ENCODE measurements at places on chromosomes 7 and 10.

DNA sequence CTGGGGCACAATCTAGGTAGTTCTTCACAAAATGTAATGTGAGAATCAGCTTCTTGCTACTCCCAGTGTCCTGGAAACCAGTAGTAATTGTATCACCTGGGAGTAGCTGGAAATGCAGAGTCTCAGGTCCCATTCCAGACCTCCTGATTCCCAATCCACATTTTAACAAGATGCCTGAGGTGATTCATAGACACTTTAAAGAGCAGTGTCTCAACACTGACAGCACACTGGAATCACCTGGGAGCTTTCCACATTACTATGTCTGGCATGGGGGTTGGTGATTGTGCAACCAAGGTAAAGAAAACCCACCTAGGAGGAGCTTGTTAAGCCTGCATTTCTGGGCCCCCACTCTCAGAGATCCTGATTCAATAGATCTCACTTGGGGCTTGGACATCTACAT, 11.1 kb downstream of the DPY19L1 start:
- no peak for DNase-seq

GRCh38 chr7:51288896-51289622, 27.6 kb downstream of the COBL start:
- DNase-seq = no peak

DNA sequence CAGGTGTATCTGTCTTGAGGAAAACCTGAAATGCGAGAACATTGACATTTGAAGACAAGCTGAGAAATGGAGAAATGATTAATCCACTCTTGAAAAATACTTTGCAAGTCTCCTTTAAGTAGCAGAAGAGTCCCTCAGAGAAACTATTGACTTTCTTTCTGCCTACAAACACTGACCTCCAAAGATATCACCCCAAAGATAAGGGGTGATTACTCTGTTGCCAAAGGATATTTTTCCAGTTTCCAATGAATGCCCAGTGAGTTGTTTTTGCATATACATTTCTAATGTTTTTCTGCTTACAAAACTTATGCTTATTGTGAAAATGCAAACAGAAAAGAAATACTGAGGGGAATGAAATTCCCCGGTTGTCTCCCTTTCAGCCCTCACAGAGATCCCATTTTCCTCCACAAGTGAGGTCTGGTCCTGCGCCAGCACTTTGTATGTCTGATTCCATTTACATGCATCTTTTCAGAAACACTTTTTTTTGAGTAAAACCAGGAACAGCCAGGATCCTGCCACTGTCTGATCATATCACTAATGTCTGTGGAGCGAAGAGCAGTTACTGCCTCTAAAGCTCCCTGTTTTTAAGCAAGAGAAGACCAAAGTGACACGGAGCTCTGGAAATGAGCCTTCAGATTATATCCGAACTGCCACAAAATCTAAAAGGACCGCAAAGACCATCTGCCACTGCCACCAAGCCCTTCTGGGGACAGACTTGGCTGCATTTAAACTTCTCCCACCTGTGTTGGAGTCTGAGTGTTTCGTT, 82.9 kb upstream of the PDCD4 start:
- no peak for DNase-seq

- no peak for DNase-seq
These were observed 13.9 kb upstream of the ZNF282 start for GRCh38 chr7:149181450-149181790.

DNA sequence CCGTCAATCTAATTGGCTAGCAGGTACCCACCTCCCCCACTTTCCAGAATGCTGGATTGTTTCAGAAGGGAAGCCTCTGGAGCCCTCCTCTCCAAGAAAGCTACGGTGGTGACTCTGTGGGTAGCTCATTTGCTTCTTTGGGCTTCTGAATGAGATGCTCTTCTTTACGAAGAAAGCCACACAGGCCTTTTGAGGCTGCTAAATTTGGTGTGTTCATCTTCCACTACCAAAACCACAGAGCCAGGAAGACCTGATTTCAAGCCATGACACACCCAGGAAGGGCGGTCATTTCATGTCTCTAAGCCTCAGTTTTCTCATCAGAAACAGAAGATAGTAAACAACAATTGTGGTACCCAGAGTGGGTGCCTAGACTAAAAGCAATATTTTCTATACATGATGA, 901.2 kb downstream of the KCNMA1 start:
- DNase-seq = no peak

DNA sequence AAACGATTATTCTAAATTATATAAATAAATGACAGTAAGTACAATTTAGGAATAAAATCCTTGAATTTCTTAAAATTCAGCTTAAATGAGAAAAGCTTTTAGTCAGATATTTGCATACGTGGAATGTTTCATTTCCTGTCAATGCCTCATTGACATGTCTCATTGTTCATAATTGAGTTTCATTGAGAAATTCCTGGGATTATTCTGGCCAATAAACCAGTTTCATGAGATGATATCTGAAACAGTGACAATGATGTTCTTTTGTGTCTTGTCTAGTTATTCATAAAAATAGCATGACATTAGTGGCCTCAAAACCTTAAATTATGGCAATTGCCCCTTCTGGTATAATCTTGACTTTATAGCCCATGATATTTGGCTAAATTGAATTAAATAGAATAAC, 95.8 kb downstream of the DKK1 start:
- DNase-seq = no peak

GRCh38 chr10:4242561-4243035, 457.6 kb upstream of the KLF6 start:
- DNase-seq = no peak

DNA sequence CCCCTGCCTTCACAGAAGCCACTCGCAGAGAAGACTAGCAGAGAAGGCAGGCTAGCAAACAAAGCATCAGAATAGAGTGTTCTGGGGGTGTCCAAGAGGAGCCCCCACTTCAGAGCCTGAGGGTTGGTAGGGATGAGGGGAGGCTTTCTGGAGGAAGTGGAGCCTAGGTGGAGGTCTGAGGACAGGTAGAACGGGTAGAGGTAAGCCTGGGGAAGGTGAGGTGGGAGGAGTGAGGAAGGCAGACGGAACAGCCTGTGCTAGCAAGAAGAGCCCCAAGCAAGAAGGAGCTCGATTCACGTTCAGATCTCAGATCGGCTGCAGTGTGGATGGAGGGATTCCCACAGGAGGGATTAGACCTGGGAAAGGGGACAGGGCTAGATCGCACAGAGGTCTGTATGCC, 66.0 kb upstream of the DUSP5 start:
- DNase-seq = no peak

DNA sequence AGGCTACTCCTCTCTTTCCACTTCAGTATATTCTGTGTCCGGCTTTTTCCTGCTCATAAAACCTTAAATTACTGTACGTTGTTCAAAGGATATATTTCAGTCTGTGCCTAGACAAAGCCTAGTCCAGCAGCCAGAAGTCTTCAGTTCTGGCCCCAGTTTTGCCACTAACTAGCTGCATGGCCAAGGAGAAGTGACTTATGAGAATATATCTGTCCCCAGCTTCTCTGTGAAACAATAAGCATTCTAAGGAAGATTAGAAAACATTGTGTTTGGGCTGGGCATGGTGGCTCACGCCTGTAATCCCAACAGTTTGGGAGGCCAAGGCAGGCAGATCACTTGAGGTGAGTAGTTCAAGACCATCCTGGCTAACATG, 105.0 kb upstream of the HDAC9 start:
- no peak for DNase-seq

- DNase-seq = no peak
These were observed 49.6 kb upstream of the PDCD4 start for GRCh38 chr10:110822035-110822711.

DNA sequence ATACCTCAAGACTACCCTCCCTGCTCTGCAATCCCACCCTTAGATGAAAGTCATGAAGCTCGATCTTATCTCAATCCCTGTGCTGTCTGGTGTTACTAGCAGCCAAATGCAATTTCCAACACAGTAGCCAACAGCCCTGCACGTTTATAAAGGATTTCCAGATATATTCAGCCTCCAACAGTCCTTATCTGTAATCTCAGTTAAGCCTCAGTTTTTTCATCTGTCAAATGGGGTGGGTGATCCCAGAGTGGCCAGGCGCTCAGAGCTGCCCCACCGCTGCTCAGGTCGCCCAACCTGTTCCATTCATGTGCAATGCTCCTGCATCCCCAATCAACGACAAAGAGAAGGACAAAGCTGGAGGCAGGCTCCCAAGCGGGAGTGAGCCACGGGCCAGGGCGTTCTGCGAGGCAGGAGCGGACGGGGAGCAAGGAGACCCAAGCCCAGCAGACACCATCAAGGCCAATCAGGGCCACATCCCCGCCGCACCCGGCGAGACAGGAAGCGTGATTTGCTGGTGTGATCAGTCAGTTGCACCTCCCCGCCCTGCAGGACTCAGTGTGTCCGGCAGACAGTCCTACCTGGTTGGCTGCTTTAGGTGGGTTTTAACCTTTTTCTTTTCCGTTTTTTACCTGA, 19.7 kb downstream of the PDGFA start:
- DNase-seq = no peak

DNA sequence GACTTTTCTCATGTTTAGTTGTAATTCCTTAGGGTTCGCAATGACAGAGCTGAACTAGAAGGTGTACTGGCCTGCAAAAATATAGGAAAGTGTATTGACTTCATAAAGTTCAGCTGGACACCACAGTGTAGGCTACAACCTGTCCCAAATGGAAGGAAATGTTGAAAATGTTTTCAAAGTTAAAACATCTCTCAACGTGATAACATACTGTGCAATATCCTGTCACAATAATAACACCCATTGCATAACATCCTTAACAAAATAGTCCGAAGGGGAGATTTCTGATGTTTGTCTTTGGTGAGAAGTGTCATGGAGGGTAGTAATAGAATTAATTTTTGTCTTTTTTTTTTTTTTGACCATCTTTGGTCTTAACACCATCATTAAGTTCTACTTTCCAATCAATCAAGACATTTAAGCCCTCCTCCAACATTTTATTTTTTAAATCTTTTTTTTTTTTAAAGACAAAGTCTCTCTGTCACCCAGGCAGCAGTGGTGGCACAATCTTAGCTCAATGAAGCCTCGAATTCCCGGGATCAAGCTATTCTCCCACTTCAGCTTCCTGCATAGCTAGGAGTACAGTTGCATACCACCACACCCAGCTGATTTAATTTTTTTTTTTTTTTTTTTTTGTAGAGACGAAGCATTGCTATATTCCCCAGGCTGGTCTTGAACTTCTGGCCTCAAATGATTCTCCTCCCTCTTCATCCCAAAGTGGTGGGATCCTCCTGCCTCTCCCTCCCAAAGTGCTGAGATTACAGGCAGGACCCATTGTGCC, 45.7 kb downstream of the DYNC1I1 start:
- no peak for DNase-seq

DNA sequence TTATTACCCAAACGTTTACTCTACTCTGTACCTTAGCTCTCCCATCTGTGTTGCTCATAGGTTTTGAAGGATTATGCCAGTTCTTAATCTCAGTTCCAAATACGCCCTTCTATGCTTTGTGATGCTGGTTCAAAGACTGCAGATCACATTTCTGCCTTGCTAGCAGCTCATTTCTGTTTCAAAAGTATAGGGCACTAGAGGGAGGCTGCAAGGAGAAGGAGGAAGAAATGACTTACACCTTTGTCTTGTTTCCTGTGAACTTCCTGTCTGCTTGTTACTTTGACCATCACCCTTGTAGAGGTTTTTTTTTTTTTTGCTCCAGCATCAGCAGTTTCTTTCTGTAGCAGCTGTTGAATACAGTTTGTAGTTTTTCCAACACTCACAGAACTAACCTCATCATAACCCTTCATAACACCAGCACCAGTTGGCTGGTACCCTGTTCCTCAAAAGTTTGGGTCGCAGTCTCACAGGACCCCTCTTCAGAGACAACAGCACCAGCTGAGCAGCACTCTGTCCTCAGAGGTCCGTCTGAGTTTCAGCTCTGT, 16.5 kb downstream of the SLK start:
- DNase-seq = no peak

- DNase-seq = no peak
These were observed 225.4 kb upstream of the ZWINT start for GRCh38 chr10:56586461-56586891.

GRCh38 chr7:154252046-154252445, 199.8 kb downstream of the DPP6 start:
- no peak for DNase-seq

- DNase-seq = no peak
These were observed 23.0 kb downstream of the MKI67 start for GRCh38 chr10:128103229-128103714.

- DNase-seq = no peak
These were observed 113.1 kb downstream of the LRRC4 start for GRCh38 chr7:127918130-127918529.

GRCh38 chr10:44278837-44279324, 106.0 kb downstream of the CXCL12 start:
- no peak for DNase-seq

GRCh38 chr7:26305090-26305868, 13.6 kb downstream of the SNX10 start:
- DNase-seq = no peak

DNA sequence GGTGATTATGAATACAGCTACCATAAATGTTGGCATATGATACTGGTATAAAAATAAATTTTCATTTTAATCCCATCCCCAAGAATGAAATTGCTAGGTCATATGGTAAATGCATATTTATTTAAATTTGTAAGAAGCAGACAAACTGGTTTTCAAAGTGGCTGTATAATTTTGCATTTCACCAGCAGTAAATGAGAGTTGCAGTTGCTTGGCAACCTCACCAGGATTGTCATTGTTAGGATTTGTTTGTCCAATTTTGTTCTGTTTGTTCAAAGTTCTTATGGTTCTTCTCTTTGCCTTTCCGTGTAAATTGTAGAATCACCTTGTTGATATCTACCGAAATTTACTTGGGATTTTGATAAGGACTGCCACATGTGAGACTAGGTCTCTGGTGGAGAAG, 237.4 kb downstream of the OTUD1 start:
- DNase-seq = no peak

GRCh38 chr7:157080111-157080730, 58.5 kb upstream of the UBE3C start:
- no peak for DNase-seq

DNA sequence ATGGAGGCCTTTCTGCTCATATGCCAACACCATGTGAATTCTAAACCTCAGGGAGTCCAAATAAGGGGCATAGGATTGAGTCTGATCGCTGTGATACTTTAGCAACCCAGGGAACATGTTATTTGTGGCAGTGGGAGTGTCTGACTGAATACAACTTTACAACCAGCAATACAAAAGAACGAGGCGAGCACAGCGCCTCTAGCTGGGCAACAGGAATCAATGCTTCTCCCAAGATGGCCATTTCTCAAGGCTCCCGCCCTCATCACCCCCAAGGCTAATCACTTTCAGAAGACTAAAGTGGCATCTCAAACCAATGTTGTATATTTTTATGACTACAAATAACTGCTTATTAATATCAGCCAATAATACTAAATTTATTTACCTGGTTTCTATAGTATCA, 28.1 kb downstream of the YWHAG start:
- no peak for DNase-seq

Data from stimulated activated CD4-positive, alpha-beta T cell treated with anti-CD3 and anti-CD28 coated beads, Interleukin-2, amount 100 ng/mL, for 24 hours (primary cell).